ENCODE measurements at places on chromosomes 2 and 18.

GRCh38 chr2:69018678-69019095, 5.7 kb downstream of the ANTXR1 start:
- no peak for DNase-seq

GRCh38 chr2:120108049-120108448, 95.2 kb downstream of the EPB41L5 start:
- peak; percentile 72 for DNase-seq

DNA sequence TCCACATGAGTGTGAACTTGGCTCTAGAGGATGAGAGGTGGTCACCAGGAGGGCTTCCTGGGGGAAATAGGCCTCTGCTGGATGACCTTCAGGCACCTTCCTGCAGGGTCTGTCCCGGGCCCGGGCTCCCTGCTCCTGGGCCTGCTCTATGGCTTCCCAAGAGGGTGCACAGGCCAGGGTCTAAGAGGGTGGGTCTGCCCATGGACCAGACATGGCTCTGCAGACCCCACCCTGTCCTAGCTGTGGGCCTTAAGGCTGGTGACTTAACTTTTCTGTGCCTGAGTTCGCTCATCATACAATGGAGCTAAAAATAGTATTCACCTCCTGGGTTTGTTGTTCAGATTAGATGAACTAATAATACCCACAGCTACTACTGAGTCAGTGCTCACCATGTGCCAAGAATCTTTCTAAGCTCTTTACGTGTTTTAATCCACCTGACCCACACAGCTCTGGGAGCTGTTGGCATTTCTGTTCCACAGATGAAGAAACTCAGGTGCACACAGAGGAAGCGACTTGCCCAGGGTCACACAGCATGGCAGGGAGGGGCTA, 14.4 kb downstream of the INHBB start:
- DNase-seq: no peak

DNA sequence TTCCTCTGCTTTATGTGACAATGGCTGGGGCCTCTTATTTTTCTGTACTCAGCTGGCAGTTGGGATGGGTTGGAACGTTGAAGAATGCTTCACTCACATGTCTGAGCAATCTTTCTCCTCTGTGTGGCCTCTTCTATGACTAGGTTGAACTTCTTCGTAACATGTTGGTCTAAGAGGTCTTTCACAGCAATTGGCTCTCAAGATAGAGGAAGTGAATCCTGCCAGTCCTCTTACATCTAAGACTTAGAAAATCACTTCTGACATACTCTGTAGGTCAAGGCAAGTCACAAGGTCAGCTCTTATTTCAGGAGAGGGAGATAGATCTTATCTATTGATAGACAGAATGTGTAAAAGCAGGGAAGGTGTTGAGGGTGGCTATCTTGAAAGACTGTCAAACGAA, 174.1 kb downstream of the NYAP2 start:
- no peak for DNase-seq

DNA sequence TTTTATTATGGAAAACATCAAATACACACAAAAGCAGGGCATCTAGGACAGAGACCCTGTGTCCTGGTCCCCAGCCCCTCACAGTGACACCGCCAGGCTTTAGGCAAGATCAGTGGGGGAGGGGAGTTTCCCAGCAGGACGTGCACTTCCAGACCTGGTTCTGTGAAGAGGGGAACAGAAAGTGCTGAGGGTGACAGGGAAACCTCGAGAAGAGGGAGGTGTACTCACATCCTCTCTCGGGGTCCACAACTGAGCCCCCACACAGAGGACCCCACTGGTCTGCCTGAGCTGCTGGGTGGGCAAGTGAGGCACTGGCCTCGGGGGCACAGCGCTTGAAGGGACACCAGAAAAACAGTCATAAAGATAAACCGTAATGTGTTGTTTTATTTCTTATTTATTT, 4.4 kb upstream of the GPR35 start:
- DNase-seq: no peak

DNA sequence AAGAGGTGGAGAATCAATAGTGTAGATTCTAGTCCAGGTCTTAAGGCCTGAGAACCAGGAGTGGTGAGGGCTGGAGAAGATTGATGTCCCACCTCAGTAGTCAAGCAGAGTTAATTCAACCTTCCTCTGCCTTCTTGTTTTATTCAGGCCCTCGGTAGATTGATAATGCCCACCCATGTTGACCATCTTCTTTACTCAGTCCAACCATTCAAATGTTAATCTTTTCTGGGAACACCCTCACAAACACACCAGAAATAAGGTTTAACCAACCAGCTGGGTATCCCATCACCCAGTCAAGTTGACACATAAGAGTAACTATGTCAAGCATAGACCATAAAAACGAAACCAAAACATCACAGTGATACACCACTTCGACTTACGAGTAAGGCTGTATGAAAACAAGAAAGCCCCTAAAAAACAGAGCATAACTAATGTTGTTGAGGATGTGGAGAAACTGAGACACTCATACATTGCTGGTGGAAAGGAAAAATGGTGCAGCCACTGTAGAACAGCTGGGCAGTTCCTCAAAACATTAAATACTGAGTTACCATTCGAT, 57.5 kb downstream of the SLC35F5 start:
- DNase-seq: no peak

DNA sequence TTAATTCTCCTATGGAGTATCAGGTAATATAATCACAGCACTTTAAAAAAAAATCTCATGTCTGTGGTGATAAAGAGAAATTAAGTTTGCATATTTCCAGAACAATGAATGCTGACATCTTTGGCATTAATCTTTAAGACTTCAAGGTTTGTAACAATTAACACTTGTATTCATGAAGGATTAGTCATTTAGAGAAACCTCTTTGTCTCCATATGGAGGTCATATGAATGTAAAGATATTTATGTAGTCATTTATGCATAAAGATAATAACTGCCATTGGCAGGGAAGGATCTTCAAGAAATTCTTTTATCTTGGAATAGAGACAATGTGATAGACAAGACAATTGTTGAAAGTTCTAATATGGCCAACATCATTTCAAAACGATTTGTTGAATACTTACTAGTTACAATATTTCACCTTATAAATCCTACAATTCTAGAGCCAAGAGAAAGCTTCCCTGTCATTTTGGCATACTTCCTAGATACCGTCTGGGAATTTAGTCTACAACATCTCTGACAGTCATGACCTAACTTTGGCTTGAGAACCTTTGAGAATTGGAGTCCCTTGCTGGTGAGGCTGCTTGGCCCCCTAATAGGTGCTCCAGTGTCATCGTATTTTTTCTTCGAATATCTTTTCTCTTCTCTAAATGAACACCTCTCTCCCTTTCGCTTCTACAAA, 33.6 kb downstream of the RASGRP3 start:
- no peak for DNase-seq

DNA sequence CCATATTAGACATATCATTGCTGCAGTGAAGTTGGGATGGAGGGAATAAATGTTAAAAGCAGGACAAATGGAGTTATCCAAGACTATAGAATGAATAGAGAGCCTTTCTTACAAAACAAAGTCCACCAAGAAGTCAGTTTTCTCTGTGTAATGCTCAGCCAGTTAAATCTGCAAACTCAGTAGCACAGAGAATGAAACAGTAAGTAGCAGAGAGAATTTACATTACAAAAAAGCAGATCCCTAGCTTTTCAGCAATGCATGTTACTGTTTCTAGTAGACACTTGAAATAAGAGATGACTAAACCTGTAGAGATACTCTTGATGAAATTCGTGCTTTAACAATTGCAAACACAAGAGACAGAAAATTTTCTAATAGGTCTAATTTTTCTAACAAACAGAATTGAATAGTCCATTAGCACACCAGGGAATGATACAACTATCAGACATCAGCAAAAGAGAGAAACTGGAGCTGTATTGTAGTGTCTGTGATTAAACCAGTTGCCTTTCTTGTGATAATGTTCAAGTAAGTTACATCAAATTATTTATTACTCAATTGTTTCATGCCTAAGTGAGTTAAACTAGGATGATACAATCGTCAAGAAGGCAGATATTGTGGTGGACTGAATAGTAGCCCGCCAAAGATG, 322.2 kb upstream of the DDX18 start:
- DNase-seq: no peak

DNA sequence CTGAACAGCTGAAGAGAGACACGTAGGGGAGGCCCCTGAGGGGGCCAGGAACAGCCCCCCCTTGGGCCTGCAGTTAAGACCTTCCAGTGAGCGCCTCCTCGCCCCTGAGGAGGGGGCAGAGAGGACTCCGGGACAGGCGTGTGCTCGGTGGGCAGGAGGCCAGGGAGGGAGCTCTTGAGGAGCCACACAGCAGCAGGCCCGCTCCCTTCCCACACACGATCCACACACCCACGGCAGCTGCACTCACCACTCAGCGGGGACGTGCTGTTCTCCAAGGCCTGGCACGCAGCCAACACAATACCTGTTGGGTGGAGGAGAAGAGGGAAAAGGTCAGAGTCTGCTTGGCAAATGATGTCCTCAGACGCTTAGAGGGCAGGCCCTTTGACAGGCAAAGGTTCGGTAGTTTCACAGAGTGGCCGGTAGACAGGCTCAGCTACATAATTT, 39.0 kb downstream of the TGFA start:
- peak; percentile 91 for DNase-seq

- DNase-seq: no peak
Observed at GRCh38 chr2:133966720-133967304, 287.1 kb upstream of the MGAT5 start.

DNA sequence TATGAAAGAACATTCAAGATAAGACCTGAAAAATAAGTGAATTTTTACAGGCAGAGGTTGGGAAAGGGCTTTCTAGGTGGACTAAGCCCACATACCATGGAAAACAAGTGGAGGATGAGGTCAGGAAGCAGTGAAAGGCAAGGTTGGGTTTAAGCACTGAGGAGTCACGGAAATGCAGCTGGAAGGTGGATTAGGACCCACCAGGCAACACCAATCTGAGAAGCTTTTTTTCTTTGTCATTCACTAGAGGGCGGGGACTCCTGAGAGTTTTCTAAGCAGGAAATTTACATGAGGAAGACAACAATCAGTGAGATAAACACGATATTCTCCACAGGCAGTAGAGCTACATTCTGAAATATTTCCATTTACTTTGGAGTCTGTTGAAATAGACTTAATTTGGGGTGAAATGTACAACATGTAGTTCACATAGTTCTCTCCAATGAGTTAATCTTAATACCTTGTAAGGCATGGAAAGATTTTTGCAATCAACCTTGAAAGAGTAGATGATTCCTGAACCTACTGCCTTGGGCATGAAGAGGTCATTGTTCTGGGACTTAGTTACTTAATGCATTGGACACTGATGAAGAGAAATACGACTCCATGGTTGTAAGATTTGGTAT, 40.7 kb downstream of the VIT start:
- DNase-seq: no peak

DNA sequence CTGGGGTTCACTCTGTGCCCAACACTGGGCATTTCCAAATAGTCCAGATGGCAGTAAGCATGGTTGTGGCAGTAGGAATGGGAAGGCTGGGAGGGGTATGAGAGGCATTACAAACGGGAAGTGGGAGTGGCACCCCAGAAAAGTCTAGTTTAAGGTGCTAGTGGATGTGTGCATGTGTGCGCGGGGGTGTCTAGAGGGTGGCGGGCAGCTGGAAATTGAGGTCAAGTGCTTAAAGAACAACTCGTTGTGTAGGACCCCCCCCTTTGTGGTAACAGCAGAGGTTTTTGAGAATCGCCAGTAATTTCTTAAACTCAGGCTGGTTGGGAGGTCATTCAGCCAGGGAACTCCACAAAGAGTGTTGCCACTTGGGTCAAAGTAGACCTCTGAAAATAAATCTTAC, 69.9 kb downstream of the RHBDD1 start:
- no peak for DNase-seq

GRCh38 chr2:204205538-204205937, 269.0 kb downstream of the ICOS start:
- no peak for DNase-seq

GRCh38 chr18:74507097-74507881, 11.1 kb downstream of the CNDP2 start:
- no peak for DNase-seq

GRCh38 chr2:67318563-67318962, 78.6 kb upstream of the ETAA1 start:
- DNase-seq: no peak

DNA sequence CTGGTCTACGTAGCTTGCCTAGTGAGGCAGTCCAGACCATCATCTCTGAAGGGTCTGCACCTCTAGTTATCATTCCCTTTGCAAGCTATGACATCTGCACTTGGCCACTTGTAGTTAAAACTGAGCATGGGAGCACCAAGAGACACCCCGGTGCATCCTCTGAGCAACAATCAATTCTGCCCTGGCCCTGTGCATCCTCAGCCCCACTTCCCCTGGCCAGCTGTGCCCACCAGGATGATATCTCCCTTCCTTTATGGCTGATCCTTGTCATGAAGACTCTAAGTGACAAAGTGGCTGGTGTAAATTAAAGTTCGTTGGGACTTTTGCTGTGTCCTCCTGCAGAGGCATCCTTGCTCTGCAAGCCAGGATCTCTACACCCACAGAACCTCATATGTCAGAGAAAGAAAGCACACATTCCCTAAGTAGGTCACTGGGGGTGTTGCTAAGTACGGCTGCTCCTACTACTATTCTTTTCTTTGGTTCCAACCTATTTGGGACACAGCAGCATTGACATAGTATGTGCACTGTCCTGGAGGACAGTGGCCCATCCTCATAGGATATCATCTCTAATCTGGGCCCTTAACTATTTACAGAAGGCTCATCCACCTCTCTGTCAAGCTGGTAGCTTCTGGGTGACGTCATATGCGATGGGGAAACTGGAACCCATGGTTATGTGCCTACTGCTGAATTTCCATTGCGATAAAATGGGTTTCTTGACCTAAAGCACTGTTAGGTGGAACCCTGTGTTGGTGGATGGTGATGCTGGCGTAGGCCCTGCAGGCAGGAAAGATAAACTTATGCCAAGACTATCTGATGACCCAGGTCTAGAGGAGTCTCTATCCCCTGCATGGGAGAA, 384.3 kb upstream of the ID2 start:
- DNase-seq: no peak

- no peak for DNase-seq
Observed at GRCh38 chr2:174449033-174449432, 37.8 kb downstream of the GPR155 start.

- DNase-seq: no peak
Observed at GRCh38 chr18:72504866-72505265, 39.3 kb downstream of the CBLN2 start.

DNA sequence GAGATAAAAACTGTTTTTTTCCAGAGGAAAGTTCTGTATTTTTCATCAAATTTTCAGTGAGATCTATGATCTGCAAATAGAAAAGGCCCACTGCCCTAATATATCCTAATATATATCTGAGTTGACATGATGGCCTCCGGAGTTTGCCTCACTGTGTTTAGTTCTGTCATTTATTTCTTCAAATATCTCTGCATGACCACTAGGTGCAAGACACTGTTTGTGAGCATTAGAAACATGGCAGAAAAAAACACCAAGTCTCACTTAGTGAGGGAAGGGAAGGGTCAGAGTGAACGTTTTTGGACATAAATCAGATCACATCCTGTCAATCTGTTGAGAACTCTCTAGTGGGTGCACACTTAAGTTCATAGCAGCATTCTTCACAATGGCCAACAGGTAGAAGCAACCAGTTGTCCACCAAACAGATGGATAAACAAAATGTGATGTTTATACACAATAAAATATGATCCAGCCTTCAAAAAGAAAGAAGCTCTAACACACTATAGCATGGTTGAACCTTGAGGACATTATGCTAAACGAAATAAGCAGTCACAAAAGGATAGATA, 53.4 kb downstream of the SPIRE1 start:
- DNase-seq: no peak

- no peak for DNase-seq
Observed at GRCh38 chr2:10234013-10234306, 68.7 kb upstream of the HPCAL1 start.
